Stimulated activated CD8-positive, alpha-beta memory T cell treated with anti-CD3 and anti-CD28 coated beads, Interleukin-7, amount 100 ng/mL, for 48 hours (primary cell): ENCODE measurements at places on chromosomes 1 and 21.

DNA sequence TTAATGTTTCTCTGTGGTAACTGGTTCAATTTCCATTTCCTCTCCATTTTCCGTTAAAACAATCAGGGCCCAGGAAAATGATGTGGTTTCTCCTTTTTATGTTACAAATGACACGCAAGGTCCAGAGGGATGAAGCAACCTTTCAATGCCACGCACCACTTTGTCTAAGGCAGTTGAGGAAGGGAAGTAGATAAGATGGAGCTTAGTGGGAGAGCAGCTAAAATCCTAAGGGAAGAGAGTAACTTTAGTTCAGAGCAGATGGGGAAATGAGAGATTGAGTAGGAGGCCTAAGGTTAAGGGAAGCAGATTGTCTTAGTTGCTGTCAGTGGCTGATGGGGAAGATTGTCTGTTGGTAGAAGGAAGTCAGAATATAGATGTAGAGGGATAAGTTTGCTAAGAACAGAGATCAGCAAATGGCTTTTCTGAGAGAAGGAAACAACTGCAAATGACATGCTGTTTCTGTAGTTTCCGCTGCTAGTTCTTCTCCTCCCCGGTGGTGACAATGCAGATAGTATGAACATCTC is 660 bp downstream of the CD1C start:
- no peak for DNase-seq

GRCh38 chr1:65164633-65165032 is 16.6 kb downstream of the AK4 start:
- DNase-seq = no peak

GRCh38 chr1:30257742-30258380 is 465.5 kb downstream of the MATN1 start:
- DNase-seq = no peak

DNA sequence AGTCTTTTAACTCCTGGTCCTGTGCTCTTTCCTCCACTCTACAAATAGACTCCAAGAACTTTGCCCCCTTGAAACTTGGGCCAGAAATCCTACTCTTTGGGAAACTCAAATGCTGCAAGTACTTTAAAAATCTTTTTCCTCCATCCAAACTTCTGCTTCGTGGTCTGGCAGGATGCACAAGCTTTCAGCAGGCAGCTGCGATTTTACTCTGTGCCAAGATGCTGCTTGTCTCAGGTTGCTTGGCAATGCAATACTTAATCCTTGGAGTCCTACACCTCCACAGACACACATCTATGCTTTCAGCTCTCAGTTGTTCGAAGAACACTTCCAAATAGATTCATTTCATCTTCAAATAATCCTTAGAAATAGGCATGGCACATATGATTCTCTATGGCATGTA is 435.3 kb upstream of the USP24 start:
- no peak for DNase-seq

DNA sequence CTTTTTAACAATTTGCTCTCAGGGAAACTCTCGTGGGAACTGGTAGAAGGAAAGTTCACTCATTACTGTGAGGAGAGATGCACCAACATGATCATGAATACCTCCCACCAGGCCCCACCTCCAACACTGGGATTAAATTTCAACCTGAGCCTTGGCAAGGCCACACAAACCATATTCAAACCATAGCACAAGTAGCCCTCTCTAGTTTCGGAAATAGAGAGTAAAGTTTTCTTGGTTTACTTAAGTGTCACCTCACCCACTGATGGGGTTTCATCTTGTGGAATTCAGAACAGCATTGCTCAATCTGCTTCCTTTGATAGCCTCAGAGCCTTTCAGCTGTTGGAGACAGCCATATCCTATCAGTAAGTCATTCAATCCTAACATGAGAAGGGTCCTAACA is 25.5 kb upstream of the CCSAP start:
- DNase-seq = no peak

DNA sequence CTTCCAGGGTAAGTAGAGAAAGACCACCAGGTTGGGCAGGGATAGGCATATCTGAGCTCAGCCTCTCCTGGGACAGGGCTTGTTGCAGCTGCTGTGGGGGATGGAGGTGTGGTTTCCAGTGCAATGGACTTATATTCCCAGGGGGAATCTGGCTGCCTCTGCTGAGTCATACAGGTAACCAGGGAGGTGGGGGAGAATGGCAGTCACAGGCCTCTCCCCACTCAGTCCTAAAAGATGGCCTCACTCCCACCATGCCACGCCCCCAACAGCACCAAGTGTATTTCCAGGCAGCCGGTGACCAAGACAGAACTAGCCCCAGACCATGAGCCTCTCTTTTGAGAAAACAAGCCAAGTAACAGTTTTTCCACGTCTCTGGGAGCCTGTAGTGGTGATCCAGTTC is 1240.7 kb downstream of the BRINP3 start:
- no peak for DNase-seq

- no peak for DNase-seq
Observed at GRCh38 chr1:18950401-18951026, 6.0 kb downstream of the IFFO2 start.

DNA sequence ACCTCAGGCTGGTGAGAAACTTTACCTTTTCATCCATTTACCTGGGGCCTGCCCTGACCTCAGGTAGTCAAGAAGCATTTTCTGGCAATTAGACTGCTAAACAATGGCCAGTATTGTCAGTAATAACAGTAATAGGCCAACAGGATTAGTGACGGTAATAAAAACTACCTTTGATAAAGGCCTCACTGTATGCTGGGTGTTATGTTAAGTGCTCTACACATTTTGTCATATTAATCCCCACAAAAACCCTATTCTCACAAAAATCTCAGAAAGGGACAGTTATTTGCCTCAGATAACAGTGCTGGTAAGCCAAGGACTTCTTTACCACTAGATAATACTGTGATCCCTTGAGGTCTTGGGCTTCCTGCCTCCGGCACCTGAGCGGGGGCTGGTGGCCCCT is 191.4 kb downstream of the FOXD2 start:
- DNase-seq = no peak

DNA sequence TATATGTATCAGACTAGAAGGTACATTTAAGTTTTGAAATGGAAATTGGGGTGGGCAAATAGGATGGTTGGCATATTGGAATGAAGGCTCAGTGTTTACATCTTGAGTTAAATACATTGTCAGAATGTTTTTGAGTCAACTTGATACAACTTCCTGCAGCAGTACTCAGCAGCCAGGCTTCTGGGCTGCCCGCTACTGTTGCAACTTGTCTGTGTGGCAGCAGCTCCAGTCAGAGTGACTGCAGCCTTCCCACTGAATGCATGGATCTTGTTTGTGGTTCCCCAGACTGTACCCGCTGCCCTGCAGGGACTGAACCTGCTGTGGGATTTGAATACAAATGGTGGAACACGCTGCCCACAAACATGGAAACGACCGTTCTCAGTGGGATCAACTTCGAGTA is 24.9 kb upstream of the SARS1 start:
- DNase-seq = no peak

DNA sequence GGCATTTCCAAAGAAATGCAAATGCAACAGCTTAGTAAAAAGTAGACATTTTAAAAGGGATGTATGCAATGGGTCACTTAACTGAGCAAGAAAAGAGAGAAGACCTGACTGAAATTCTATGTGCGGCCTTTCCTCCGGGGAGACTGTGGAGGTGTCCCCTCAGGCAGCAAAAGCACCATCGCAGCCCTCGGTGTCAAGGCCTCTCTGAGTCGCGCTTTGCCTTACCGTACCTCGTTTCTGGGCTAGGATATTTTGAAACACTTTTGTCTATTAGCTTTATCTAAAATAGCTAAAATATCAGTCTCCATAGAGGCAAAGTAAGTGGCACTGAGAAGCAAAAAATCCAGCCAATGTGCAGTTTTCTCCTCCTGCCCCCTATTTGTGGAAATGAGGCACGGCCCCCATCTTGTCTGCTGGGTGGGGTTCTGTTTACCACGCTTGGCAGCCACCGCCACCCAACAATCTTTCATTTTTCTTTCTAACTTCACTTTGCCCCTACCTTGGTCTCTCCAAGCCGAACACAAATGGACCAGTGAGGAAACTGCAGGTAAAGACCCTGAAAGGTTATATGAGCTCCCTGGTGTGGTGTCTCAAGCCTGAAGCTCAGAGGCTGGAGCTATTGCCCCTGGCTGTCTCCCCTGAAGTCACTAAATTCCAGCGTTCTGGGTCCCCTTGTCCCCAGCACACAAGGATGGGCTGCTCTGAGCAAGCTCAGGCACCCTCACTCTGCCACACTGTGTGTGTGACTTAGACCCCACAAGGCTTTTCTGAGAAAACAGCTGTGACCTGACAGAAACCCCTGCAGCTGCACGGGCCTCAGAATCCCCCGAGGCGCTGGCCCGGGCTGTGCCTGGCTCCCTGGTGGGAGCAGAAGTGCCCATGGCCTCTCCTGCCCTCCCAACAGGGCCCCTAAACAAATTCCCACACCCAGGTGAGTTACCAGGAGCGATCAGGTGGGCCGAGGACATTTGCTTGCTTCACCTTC is 1.6 kb downstream of the CD247 start:
- no peak for DNase-seq

- peak; percentile 18 for DNase-seq
Observed at GRCh38 chr1:202805886-202806844, 2.1 kb downstream of the KDM5B start.

DNA sequence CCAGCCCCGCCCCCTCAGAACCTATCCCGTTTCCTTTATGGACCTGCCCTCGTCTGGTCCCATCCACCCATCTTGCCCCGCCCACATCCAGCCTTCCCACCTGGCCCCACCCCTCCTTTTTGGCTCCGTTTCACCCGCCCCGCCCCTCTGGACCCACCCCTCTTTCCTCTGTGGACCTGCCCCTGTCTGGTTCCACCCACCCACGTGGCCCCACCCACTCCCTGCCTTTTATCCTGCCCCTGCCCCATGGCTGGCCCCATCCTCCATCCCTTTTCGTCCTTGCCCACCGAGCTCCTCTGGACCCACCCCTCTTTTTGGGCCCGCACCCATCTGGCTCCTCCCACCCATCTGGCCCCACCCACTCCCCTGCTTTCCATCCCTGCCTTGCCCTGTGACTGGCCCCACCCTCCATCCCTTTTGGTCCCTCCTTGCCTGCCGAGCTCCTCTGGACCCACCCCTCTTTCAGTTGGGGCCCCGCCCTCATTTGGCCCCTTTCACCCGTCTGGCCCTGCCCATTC is 177.3 kb downstream of the CAMTA1 start:
- peak; percentile 80 for DNase-seq

DNA sequence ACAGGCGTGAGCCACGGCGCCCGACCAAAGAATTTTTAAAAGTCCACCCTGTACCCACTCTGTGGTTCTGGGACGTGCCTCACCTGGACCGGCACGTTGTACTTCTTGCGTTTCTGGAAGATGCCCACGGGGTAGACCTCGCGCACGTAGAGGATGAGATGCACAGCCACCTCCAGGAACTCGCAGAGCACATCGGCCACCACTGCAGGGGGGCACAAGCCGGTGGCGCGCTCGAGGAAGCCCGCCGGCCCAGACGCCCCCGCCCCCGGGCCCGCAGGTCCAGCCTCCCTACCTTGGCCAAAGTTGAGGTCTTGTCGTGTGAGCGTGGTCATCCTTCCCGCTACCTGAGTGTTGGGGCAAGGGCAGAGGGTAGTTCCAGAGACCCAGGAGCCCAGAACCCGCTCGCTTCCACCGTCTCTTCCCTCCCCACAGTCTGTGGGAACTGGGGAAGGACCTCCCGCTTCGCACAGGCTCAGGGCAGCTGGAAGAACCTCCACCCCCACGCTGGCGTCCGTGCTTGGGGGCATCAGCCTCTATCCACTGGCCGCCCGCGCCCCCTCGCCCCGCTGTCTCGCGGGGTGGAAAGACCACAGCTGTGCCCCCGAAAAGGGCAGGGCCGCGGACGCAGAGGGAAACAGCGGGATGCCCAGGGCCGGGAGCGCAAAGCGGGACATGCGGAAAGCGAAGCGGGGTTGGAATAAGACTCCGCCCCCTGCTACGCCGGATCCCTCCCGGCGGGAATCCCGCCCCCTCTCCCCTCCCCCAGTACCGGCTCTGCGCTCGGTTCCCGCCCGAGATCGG is 478 bp downstream of the MAD2L2 start:
- DNase-seq = no peak

- no peak for DNase-seq
Observed at GRCh38 chr1:212179394-212180076, 105.7 kb upstream of the PPP2R5A start.

DNA sequence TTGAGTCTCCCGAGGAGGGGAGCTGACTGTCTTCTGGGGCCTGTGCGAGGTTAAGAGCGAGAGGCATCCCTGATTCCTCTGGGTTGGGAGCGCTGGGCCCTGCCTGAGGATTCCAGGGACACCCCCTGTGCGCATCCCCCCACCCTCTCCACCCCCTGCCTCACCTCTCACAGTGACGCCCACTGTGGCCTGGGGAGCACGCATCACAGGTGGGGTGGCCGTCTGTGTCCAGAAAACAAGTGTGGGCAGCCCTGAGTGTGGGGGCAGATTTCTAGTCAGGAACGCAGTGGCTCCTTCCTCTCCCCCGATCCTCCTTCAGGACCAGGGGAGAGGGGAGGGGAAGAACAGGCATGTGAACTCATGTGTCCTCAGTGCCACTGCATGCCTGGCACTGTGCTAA is 61.7 kb downstream of the LDLRAD2 start:
- DNase-seq = no peak

GRCh38 chr21:42118901-42119300 is 47.8 kb downstream of the UMODL1 start:
- no peak for DNase-seq

DNA sequence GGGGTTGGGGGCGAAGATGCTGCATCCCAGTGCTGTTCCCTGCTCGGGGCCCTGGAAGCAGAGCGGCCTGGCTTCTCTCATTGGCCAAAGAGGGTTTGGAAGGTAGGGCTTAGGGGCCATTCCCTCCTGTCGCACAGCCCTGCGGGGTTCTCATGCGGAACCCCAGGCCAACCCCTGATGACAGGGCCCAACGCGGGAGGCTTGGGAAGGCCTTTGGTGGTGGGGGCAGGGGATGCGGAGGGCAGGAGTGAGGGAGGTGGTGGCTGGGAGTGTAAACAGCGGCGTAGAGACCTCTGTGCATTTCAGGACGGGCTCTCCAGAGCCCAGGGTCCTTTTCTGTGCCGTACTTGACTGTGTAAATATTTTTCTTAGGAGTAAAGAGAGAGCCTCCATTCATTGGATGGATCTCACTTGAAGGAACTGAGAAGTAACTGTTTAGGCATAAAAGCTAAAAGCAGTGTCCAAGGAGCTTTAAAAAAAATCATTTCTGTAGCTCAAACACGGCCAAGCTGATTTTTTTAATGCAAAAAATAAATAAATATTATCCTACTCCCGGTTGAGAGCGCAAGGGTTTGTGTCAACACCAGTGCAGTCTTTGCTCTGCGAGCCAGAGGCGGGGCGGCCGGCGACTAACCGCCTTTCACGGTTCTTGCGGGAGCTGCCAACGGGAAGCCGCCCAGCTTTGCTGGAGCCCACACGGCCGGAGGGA is 169.1 kb downstream of the PRDM16 start:
- DNase-seq = no peak

DNA sequence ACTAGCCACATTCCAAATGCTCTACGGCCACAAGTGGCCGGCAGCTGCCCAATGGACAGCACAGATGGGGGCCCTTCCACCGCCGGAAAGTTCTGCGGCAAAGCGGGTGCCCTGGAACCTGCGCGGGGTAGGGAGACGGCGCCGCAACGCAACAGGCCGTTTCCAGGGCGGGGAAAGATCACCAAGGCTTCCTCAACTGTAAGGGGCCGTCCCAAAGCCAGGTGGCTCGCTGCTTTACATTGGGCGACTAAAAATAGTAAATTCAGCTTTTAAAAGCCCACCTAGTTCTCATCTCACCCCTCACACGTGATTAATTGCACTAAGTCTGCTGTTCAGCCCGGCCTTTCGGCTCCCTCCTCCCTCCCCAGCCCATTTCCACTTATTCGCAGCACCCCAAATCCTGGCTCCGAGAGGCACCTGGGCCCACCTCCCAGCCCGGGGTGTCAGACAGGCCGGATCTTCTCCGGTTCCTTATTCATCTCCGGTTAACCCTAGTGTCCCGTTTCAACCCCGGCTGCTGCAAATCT is 643 bp downstream of the CFAP298 start:
- no peak for DNase-seq
